ENCODE measurements at places on chromosomes 16 and 17. TPM values are rescaled to one million over a fixed set of nuclear protein-coding genes. Genes with fewer than 3 reads are reported as not detected.
A peak's percentile ranks its signal among the peaks of the same experiment; 100 is the strongest.

DNA sequence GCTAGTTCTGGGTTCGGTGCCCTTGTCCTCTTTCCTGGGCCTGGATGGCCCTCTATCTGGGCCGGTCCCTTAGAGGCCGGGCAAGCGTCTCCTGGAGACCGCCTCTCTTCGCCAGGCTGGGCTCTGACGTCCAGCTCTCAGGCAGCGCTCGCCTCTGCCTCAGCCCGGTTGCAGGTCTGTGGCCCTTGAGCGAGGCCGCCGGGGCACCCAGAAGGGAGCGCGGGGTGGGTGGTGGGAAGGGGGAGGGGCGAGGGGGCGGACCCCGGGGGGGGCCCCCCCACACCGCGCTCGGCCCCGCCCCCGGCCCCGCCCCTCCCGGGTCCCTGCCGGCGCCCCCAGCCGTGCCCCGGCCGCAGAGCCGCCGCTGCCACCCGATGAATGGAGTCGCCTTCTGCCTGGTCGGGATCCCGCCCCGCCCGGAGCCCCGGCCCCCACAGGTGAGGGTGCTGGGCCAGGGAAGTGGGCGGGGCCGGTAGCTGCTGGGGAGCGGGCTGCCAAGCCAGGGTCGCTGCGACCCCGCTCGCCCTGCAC, at the start of gene ARHGAP23:
ARHGAP23 (plus strand) TSS at position 353 of the 531 bp plus-strand sequence; CDS start at position 375, 22 bp downstream.
- DNase-seq = no peak

GRCh38 chr17:16954521-16954920, 17.4 kb downstream of the TNFRSF13B start:
- DNase-seq = peak; percentile 57

DNA sequence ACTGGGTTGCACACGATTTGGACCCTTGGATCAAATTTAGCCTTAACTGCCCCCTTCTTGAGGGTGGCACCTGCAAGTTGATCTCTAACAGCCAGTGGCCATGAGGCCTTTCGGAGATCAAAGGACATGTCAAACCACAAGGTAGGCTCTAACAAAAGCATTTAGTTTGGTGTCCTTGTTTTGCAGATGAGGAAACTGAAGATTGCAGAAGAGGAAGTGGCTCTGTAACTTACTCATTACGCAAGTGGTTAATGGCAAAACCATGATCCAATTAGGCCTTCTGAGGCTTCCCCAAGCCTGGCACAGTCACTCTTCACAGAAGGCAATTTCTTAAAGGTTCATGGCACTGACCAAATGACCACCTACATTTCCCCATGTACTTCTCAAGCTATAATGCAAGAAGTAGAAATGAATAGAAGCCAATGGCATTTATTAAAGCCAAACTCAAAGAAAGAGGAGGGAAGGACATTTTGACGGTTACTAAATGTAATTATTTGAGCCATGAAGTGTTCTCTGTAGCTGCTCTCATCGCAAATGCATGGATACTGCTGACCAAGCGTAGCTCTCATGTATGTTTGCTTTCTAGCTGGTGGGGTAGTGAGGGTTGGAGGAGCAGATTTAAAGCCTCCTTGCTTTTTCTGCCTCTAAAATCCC, 32.8 kb upstream of the ABCC12 start:
- no peak for DNase-seq

GRCh38 chr17:6667516-6667915, 16.0 kb downstream of the C17orf100 start:
- DNase-seq = peak; percentile 79

- DNase-seq = peak; percentile 88
Observed at GRCh38 chr17:3004925-3005324, 58.5 kb downstream of the OR1D5 start.

DNA sequence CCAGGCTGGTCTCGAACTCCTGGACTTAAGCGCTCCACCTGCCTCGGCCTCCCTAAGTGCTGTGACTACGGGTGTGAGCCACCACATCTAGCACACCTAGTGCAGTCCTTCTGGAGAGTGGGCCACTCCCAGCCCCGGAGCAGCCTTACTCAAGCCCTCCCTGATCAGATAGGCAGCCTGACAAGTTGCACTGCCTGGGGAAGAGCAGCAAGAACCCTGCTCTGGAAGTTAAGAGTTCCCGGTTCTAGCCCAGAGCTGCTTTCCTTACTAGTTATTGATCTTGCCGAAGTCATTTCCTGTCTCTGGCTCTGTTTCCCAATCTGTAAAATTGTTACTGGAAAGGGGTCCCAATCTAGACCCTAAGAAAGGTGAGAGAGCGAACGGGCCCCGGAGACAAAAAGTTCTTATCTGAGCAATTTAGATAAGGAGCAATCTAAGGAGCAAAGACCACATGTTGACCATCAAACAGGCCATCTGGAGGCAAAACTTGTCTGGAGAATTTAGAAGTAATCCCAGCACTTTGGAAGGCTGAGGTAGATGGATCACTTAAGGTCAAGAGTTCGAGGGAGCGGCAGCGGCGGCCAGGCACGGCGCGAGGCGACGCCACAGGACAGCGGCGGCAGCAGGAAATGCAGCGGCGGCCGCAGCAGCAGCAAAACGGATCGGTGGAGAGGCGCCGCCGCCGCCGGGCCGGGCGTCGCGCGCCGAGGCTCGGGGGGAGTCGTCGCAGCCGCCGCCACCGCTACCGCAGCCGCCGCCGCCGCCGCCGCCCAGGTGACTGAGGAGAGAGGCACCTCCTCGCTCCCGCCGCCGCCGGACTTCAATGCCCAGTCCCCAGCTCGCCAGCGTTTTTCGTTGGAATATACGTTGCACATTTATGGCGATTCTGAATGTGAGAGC, 4.3 kb upstream of the NAGLU start:
- no peak for DNase-seq

DNA sequence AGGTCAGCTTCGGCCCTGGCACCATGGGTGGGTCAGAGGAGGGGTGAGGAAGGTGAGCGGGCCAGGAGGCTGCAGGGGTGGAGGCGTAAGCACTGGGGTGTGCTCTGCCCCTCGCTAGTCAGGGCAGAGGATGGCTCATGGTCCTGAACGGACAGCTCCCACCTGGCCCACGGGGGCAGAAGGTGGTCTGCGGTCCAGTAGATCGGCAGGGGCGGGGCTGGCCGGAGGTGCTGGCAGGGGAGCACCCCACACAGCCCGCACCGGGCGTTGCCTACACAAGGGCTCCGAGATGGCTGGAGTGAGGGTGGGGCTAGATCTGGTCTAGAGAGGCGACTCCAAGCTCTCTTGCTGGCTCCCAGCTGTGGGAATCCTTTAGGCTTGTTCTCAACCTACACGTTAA, 8.2 kb downstream of the NPTX1 start:
- DNase-seq = no peak

GRCh38 chr16:19410435-19411171, 7.1 kb upstream of the TMC5 start:
- no peak for DNase-seq

- DNase-seq = no peak
Observed at GRCh38 chr17:29709866-29710519, 87.3 kb upstream of the CORO6 start.

DNA sequence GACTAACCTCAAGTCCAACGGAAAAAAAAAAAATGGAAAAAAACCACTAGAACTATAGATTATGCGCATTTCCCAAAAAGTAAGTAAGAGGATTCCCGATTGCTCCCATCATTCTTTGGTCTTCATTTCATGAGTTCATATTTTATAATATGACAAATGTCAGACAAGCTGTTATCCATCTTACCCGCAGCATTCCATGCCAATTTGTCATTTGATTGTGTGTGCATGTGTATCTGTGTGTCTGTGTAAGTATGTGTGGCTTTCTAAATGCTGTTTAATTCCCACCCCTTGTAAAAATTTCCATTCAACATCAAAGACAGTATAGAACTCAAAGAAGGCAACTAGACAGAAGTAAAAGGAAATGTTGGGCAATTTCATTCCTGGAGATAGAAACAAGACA, 434.1 kb downstream of the CDH11 start:
- no peak for DNase-seq

GRCh38 chr17:45742251-45742650, 41.9 kb upstream of the CRHR1 start:
- DNase-seq = no peak

GRCh38 chr16:1354815-1355540, 3.2 kb downstream of the GNPTG start:
- DNase-seq = no peak

GRCh38 chr16:68276223-68276622, 11.9 kb downstream of the SLC7A6 start:
- DNase-seq = no peak

Gene MAPT
- 23.5 TPM for total RNA-seq

Gene PRSS27
- 0.48 TPM for total RNA-seq

Gene EFCAB3
- total RNA-seq = not detected

Gene PDF
- total RNA-seq = 14.8 TPM
